ENCODE measurements at places on chromosomes 11 and 22.

- no peak for DNase-seq
These were observed 550.9 kb upstream of the CCDC90B start for GRCh38 chr11:83836883-83837654.

- no peak for DNase-seq
These were observed 1.1 kb downstream of the DHCR7 start for GRCh38 chr11:71446942-71447688.

DNA sequence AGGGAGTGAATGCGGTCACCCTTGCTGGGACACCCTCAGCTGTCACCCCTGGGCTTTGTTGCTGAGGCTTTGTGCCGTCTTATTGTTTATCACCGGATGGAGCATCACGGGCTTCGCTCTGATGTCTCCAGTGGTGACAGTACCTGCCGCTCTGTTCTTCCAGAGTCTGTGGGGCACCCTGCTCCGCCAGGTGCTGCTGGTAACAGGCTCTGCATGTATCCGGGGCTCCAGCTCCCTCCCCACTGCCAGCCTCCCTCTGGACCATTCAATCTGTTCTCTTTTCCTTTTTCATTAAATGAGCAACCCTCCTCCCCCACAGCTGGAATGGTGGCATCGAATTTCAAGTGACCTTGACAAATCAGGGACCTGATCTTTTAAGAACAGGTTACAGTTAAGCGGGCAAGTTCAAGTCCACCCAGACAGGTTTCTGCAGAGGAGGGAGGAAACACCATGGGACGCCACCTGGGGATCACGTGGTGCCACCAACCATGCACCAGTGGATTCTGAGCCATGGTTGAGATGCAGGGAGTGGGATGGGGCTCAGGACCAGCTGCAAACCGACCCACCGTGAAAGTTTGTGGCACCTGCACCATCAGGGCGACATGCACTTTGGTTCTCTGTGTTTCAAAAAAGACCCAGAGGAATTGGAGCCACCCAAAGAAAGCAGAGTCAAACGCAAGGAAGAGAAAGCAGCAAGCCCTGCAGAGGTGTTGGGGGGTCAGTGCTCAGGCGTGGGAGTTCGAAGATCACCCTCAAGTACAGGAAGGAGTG is 89.3 kb downstream of the BCR start:
- no peak for DNase-seq

- DNase-seq = no peak
These were observed 231.2 kb downstream of the NTM start for GRCh38 chr11:131601586-131601985.

- DNase-seq = no peak
These were observed 21.0 kb upstream of the HTATIP2 start for GRCh38 chr11:20342347-20343141.

- DNase-seq = no peak
These were observed 125.1 kb upstream of the ZBED5 start for GRCh38 chr11:10982704-10983510.

- no peak for DNase-seq
These were observed 15.2 kb upstream of the NUP160 start for GRCh38 chr11:47863189-47863897.

- DNase-seq = no peak
These were observed 69.4 kb upstream of the HORMAD2 start for GRCh38 chr22:30010789-30011405.

DNA sequence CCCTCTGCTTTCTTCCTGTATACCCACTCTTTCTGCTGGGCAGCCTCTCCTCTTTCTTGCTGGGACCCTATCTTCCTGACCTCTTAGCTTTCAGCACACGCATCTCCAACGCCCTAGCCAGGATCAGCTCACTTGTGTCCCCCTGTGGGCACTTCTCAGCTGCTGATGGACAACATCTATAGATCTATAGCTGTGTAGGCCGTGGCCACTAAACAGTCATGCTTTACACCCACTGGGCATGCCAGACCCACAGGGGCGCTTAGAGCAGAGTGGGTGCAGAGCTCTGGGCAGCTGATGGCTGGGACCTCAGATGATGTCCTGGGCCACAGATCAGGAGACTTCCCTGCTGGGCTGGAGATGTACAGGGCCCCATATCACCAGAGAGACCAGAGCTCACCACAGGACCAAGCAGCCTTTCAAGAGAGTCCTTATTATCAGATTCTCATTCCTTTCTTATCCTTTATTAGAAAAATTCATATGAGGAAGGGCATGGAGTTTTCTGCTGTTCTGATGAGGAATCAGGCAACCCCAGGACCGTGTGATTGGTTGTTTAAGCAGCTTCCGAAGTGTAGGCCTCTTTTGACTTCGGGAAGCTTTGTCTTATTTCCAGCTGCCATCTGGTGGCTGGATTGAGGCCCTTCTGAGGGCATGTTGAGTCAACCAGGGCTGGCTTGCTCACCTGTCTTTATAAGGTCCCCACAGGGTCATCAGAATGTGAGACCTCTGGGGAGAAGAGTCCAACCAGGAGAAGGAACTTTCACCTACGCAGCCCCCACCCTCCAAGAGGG is 60.5 kb downstream of the OSBP2 start:
- DNase-seq = peak; percentile 26

DNA sequence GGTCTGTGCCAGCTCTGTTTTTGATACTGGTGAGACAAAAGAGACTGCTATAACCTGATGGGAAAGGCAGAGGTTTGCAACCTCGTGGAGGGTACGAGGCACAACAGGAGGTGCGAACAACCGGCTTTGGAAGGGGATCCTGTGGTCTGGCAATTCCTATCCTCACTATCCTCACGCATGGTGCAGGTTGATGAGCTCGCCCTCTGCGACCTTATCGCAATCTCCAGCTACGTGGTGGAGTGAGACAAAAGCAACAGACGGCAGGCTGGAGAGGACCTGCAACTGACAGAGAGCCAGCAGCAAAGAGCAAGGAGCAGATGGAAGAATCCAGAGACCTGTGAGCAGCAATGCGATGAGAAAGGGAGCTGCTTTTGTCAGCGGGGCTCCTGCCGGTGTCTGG is 47.3 kb upstream of the TSKU start:
- DNase-seq = no peak

GRCh38 chr22:23057331-23057730 is 13.0 kb upstream of the GNAZ start:
- DNase-seq = no peak

GRCh38 chr22:20749453-20749852 is 24.5 kb upstream of the SERPIND1 start:
- DNase-seq = no peak

- DNase-seq = no peak
These were observed 594.2 kb downstream of the METTL15 start for GRCh38 chr11:28702450-28702790.

- DNase-seq = no peak
These were observed 8.2 kb downstream of the OSBP2 start for GRCh38 chr22:30702856-30703255.

- no peak for DNase-seq
These were observed 19.9 kb upstream of the ARAP1 start for GRCh38 chr11:72772059-72772458.

GRCh38 chr11:44430140-44430539 is 120.2 kb upstream of the ALX4 start:
- no peak for DNase-seq

DNA sequence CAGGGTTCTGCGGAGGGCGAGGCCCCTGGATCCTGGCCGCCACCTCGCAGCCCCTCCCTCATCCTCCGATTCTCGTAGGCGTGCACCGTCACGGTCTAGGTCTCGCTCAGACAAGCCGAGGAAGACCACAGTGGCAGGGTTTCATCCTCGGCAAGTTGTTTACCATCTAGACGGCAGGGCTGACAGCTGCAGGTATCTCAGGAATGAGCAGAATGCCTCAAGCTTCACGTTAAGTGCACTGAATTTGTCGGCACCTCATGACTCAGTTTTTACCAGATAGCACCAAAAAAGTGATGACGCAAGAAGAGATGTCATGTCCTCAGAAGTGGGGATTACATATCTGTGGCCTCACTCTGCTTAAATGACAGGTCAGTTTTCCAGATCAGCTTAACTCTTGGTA is 35.1 kb downstream of the WT1 start:
- DNase-seq = no peak

DNA sequence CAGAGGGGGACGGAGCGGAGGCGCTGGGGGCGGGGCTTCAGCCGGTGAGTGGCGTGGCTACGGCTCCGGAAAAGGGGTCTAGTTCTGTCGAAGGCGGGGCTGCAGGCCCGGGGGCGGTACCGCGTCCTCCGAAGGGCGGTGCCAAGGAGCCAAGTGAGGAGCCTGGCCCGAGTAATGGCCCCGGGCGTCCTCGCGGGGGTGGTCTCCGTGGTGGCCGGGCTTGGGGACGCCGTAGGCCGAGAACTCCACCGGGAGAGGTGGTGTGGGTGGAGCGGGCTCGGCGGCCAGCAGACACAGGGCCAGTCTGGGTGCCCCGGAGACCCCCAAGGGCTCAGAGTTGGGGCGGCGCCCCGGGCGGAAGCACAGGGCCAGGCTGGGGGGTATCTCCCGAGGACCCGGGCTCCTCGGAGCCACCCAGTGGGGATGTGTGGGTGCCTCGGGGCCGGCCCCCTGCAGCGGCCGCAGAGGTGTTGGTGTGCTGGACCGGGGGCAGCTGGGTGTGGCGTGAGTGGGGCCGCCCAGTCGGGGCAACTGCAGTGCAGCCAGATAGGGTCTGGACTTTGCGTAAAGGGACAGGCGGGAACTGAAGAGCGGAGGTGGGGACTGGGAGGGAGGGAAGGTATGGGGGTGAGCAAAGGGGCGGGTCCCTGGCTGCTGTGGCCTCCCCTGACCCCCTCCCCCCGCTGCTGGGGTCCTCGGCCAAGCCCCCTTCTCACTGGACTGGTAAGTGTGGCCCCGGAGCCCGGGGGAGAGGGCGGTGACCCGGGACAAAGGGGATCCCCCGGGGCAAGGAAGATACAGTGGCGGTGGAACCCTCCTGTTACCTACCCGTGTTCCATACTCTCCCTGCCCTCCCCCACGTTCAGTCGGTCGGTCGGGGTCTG is 838 bp downstream of the FKBP2 start:
- no peak for DNase-seq

DNA sequence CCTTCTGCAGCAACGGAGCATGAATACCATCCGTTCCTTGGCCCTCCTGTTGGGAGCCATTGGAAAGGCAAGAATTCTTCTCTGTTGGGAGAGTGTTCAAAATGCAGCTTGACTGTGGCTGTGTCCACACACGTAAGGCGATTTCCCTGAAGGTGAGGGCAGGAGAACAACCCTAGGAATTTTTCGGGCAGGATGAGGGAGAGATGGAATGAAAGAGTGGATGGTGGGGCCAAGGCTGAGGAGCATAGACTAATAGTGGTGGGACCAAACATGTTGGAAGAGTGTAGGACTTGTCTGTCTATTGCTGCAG is 924.9 kb downstream of the TBC1D22A start:
- no peak for DNase-seq

DNA sequence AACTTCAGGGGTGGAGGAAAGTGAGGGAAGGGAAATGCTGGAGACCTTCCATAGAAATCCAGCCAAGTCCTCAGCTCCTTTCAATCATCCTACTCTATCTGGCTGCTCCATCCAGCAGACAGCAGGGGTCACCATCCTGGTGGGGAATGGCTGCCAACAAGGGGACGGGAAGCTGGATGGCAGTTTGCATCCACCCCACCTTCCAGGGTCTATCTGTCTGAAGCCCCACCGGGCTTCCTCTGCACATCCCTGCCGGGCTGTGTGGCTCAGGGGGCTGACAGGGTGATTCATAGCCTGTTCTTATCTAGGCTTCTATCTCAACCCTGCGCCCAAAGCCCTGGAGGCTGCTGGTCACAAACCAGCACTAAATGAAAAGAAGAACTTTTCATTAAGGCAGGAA is 1.1 kb downstream of the SYTL2 start:
- peak; percentile 57 for DNase-seq
